ENCODE measurements at places on chromosomes 4 and X. TPM values are rescaled to one million over a fixed set of nuclear protein-coding genes. Genes with fewer than 3 reads are reported as not detected.

- H3K27me3 ChIP-seq: no peaks in the 10 kb centered on the region
- H3K27ac ChIP-seq: no peak overlapping the region
- no peaks in the 10 kb centered on the region for H3K4me1 ChIP-seq
- DNase-seq: no peak
These were observed 33.3 kb upstream of the GALNT7 start for GRCh38 chr4:173135241-173135847.

DNA sequence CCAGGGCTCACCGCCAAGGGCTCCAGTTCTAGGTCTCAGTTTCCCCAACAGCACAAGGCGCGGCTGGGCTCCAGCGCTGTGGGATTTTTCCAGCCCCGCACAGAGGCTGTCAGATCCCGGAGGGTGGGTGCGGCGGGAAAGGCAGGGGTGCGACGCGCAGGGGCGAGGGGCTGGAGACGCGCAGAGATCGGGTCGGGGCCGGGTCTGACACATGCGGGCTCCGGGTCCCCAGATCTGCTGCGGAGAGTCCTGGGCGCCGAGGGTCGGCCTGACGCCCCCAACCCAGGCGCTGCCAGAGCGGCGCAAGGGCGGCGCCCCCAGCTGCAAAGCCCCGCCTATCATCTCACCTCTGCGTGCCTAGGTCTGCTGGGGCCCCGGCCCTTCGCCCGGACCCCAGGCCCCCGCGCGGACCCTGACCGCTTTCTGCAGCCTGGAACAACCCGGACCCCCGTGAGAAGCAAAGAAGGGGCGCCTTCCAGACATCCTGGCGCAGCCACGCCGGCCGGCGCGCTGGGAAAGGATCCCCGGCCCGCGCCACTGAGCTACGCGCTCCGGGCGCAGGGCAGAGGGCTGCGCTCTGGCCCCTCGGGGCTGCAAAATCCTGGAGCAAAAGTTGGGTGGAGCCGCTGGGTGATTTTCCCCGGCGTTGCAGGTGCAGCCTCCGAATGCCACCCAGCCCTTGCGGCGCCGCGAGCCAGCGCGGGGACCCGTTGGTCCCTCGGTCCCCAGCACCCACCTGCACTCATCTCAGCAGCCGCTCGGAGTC lies 486 bp downstream of the ABLIM2 start:
- H3K27me3 ChIP-seq: no peaks in the 10 kb centered on the region
- no peak for DNase-seq
- no peaks in the 10 kb centered on the region for H3K4me1 ChIP-seq
- peak overlapping the region; percentile 58 for H3K4me3 ChIP-seq
- H3K36me3 ChIP-seq: no peaks in the 10 kb centered on the region
- no peak overlapping the region for H3K27ac ChIP-seq

- H3K27me3 ChIP-seq: no peaks in the 10 kb centered on the region
- H3K27ac ChIP-seq: no peak overlapping the region
- peaks cover 33% of the 10 kb centered on the region for H3K36me3 ChIP-seq
- DNase-seq: no peak
These were observed 10.9 kb downstream of the MTMR1 start for GRCh38 chrX:150704030-150704613.

DNA sequence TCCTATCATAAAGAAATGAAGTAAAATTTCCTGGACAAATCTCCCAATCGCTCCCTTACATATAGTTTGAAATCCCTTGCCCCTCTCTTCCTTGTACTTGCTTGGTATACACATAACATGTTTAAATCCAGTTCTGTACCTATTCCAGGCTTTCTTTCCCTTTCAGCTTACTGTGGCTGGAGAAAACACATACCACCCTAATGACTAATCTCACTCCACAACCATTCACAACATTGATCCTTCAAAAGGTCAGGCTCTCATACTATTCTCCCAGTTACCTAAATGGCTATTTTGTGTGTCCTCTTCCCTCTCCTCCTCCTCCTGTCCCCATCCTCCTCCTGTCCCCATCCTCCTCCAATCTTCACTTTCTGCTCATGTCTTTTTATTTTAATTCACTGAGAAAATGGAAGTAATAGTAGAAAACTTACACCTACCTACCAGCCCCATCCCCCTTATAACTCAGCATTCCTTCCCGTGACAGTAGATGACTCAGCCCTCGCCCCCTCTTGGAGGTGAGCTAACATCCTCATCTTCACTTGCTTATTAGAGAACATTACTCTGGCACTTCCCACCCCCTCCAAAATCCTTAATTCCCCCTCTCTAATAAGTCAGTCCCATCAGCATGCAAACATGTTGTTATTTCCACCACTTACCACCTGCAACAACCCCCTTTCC lies 77.5 kb downstream of the IL15 start:
- peaks cover 17% of the 10 kb centered on the region for H3K4me1 ChIP-seq
- H3K27me3 ChIP-seq: no peaks in the 10 kb centered on the region
- no peaks in the 10 kb centered on the region for H3K36me3 ChIP-seq
- H3K27ac ChIP-seq: peak overlapping the region; percentile 35
- no peak overlapping the region for H3K4me3 ChIP-seq

GRCh38 chr4:70678383-70678999 lies 9.8 kb upstream of the UTP3 start:
- H3K27me3 ChIP-seq: no peaks in the 10 kb centered on the region
- no peak overlapping the region for H3K4me3 ChIP-seq
- H3K4me1 ChIP-seq: no peaks in the 10 kb centered on the region
- DNase-seq: no peak
- no peak overlapping the region for H3K27ac ChIP-seq
- H3K36me3 ChIP-seq: no peaks in the 10 kb centered on the region

DNA sequence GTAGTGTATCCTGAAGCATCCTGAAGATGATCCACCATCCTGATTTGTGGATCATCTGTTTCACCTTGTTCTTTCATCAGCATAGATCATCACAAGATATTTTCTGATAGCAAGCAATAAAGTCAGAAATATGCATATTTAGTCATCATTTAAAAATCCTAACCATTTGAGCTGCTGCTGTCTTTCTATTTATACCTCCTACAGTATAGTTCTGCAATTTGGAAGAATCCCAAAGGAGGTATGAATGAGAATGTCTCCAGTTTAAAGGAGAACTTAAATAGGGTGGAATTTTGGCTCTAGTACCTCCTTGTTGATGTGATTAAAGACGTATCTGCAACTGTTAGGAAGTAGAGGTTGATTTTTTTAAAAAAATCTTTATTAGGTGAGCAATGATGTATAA lies 7.6 kb downstream of the SLC25A14 start:
- no peaks in the 10 kb centered on the region for H3K4me1 ChIP-seq
- DNase-seq: no peak
- H3K27ac ChIP-seq: no peak overlapping the region
- H3K27me3 ChIP-seq: no peaks in the 10 kb centered on the region

DNA sequence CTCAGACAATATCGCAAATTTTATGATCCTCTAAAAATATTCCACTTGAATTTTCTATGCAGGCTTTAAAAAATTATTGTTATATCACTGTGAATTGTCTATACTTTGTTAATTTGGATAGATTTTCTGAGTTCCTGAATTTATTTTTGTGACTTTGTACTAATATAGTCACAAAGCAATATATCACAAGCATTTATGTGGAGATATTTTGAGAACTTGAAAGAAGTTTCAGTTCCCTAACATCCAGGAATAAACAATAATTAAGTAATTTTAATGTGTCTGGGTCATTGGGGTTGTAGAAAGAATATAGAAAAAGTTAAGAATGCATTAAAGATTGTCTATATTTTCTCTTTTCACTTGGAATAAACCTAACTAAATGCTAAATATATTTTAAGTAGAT lies 32.0 kb downstream of the CXCL8 start:
- DNase-seq: no peak
- H3K4me1 ChIP-seq: no peaks in the 10 kb centered on the region
- H3K27ac ChIP-seq: no peak overlapping the region
- no peaks in the 10 kb centered on the region for H3K27me3 ChIP-seq
- no peak overlapping the region for H3K4me3 ChIP-seq
- no peaks in the 10 kb centered on the region for H3K36me3 ChIP-seq

- no peaks in the 10 kb centered on the region for H3K36me3 ChIP-seq
- DNase-seq: no peak
- H3K4me3 ChIP-seq: no peak overlapping the region
- no peak overlapping the region for H3K27ac ChIP-seq
- H3K27me3 ChIP-seq: no peaks in the 10 kb centered on the region
These were observed 162.1 kb upstream of the KIT start for GRCh38 chr4:54495641-54496040.

GRCh38 chr4:39655876-39656275 lies 17.2 kb upstream of the SMIM14 start:
- no peaks in the 10 kb centered on the region for H3K36me3 ChIP-seq
- no peaks in the 10 kb centered on the region for H3K27me3 ChIP-seq
- peaks cover 4% of the 10 kb centered on the region for H3K4me1 ChIP-seq
- no peak for DNase-seq

DNA sequence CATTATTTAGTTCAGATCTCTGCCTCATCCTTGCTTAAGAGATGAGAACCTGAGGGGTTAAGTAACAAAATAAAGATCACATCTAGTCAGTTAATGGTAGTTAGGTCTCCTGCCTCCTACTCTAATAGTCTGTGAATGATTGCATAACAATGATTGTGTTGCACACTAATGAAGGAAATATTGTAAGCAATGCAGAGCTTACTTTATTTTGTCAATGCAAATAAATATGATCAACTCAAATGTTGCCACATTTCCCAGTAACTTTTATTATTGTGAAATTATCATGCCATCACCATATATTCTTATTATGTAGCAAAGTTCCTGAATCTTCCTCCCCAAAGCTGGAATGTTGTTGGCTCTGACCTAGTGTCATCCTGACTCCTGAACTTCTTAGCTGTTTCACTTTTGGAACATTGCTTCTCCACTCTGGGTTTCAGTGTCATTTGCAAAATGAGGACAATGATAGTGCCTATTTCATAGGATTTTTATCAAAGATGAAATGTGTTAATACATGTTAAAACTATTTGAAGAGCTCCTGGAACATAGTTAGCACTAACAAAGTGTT lies 17.0 kb upstream of the GABRA4 start:
- H3K36me3 ChIP-seq: no peaks in the 10 kb centered on the region
- H3K27me3 ChIP-seq: no peaks in the 10 kb centered on the region
- H3K4me1 ChIP-seq: no peaks in the 10 kb centered on the region
- no peak overlapping the region for H3K27ac ChIP-seq
- no peak for DNase-seq
- H3K4me3 ChIP-seq: no peak overlapping the region

DNA sequence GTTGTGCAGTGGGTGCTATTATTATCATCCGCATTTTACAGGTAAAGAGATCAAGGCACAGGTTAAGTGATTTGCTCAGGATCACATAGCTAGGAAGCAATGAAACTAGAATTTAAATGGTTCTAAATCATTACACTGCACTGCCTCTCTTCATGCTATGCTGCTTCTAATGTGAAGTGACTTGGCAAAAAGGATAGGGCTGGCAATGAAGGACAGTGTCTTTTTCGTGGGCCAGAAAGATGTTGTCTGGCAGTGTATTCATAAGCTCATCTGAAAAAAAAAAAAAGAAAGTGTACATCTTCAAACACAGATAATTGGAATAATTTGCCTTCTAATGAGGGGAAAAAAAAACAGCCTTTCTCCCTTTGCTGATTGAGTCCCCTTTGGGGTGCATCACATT lies 132.2 kb upstream of the FUNDC1 start:
- H3K27ac ChIP-seq: no peak overlapping the region
- no peak for DNase-seq
- H3K36me3 ChIP-seq: no peaks in the 10 kb centered on the region

DNA sequence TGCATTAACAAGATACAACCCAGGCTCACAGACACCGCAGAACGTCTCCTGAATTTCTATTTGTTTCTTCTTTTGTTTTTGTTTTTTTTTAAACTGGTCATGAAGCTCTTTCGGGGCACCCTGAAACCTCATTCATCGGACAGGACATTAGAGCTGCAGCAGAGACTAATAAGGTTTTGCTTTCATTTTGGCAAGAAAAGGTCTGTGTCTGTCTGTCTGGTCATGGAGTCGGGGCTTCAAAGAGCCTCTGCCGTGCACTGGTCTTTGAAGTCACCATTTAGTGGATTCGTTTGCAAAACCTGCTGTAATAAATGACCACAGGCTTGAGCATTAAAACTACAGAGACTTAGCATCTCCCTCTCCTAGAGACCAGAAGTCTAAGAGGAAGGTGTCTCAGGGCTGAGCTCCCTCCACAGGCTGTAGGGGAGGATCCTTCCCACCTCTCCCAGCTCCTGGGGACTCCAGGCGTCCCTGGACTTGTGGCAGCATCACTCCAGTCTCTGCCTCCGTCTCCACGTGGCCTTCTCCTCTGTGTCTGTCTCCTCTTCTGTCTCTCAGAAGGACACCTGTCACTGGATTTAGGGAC lies 247.5 kb downstream of the CRLF2 start:
- DNase-seq: no peak
- H3K27me3 ChIP-seq: peaks cover 31% of the 10 kb centered on the region
- H3K4me3 ChIP-seq: no peak overlapping the region

- DNase-seq: no peak
- H3K4me3 ChIP-seq: no peak overlapping the region
- no peaks in the 10 kb centered on the region for H3K4me1 ChIP-seq
- no peak overlapping the region for H3K27ac ChIP-seq
- no peaks in the 10 kb centered on the region for H3K36me3 ChIP-seq
- no peaks in the 10 kb centered on the region for H3K27me3 ChIP-seq
These were observed 325.5 kb downstream of the BCOR start for GRCh38 chrX:39772057-39772832.

DNA sequence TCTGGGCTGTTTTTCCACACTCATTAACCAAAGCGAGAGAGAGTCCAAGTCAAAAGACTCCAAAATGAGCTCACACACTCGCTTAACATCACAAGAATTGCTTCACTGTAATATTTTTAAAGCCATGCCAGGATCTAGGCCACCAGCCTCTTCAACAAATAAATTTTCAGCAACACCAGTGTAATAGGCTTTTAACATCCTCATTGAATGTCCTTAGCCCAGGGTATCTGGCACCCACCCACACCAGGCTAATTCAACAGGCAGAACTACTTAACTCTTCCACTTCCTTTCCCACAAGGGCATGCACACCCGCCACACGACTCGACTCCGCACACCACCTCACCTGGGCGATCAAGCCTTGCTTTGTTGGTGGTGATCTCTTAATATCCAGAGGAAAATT lies 34.2 kb downstream of the FAT1 start:
- H3K4me3 ChIP-seq: no peak overlapping the region
- H3K4me1 ChIP-seq: peaks cover 15% of the 10 kb centered on the region

- no peaks in the 10 kb centered on the region for H3K36me3 ChIP-seq
- H3K27ac ChIP-seq: no peak overlapping the region
- no peaks in the 10 kb centered on the region for H3K4me1 ChIP-seq
- no peak overlapping the region for H3K4me3 ChIP-seq
- no peaks in the 10 kb centered on the region for H3K27me3 ChIP-seq
These were observed 81.1 kb upstream of the SLC4A4 start for GRCh38 chr4:71257761-71258160.

Gene FAM9B
- not detected for total RNA-seq

Gene SPANXA1
- 4.7 TPM for total RNA-seq

Gene PDE6B
- total RNA-seq: 8.2 TPM

Gene EFHC2
- total RNA-seq: 4.3 TPM

Gene SLC9B1
- not detected for total RNA-seq

Gene TLR2
- total RNA-seq: 1.1 TPM

Gene STBD1
- 1.8 TPM for total RNA-seq

Gene OPRPN
- total RNA-seq: not detected
